ENCODE measurements at places on chromosomes 3 and 15. TPM values are rescaled to one million over a fixed set of nuclear protein-coding genes. Genes with fewer than 3 reads are reported as not detected.

DNA sequence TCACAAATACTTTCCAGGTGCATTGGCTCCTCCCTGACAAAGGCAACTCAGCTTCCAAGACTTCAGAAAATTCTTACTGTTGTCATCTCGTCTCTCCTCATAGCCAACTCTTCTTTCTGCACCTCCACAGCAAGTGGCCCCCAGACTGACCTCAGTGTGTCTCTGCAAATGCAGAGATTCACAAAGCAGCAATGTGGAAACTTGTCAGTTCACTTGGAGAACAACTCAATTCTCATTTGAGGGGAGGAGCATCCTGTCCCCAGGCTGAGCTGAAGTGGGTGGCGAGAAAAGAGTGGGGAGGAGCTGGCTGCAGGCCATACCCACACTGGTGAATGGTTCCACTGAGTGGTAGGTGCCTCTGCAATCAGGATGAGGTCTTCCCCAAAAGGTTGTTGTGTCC is 248.7 kb upstream of the IL12A start:
- H3K36me3 ChIP-seq, result no peaks in the 10 kb centered on the region
- no peak for DNase-seq
- no peak overlapping the region for H3K27ac ChIP-seq

GRCh38 chr15:67433495-67434099 is 87.3 kb upstream of the C15orf61 start:
- H3K27me3 ChIP-seq, result no peaks in the 10 kb centered on the region
- H3K4me3 ChIP-seq, result no peak overlapping the region
- H3K27ac ChIP-seq, result no peak overlapping the region
- peak; percentile 69 for DNase-seq

- H3K4me1 ChIP-seq, result no peaks in the 10 kb centered on the region
- no peak for DNase-seq
- H3K36me3 ChIP-seq, result no peaks in the 10 kb centered on the region
Observed at GRCh38 chr3:115156046-115156654, 9.1 kb upstream of the ZBTB20 start.

GRCh38 chr3:133659806-133660205 is 1.9 kb downstream of the TOPBP1 start:
- H3K36me3 ChIP-seq, result peaks cover 34% of the 10 kb centered on the region
- no peak overlapping the region for H3K27ac ChIP-seq
- H3K4me1 ChIP-seq, result peaks cover 32% of the 10 kb centered on the region

Gene KBTBD12
- not detected for total RNA-seq
